ENCODE measurements at places on chromosomes 12 and 14.

DNA sequence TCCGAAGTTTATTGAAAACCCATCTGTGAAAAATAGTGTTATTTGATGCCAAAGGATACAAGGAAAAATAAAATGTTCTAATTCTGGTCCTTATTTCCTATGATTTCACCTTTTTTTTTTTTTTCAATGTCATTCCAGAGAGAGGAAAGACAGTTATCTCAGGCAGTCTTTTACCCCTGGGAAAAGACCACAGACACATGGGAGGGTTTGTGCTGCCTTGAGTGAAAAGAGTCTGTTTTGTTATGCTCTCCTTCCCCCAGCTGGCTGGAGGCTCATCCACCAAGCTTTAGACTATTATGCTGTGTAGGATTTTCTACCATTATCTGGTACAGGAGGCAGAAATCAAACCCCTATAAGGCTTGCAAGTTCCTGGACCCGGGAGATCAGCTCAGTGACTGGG, 151.8 kb downstream of the CRADD start:
- no peak for DNase-seq

GRCh38 chr14:73324533-73324932, 87.2 kb downstream of the PAPLN start:
- no peak for DNase-seq

DNA sequence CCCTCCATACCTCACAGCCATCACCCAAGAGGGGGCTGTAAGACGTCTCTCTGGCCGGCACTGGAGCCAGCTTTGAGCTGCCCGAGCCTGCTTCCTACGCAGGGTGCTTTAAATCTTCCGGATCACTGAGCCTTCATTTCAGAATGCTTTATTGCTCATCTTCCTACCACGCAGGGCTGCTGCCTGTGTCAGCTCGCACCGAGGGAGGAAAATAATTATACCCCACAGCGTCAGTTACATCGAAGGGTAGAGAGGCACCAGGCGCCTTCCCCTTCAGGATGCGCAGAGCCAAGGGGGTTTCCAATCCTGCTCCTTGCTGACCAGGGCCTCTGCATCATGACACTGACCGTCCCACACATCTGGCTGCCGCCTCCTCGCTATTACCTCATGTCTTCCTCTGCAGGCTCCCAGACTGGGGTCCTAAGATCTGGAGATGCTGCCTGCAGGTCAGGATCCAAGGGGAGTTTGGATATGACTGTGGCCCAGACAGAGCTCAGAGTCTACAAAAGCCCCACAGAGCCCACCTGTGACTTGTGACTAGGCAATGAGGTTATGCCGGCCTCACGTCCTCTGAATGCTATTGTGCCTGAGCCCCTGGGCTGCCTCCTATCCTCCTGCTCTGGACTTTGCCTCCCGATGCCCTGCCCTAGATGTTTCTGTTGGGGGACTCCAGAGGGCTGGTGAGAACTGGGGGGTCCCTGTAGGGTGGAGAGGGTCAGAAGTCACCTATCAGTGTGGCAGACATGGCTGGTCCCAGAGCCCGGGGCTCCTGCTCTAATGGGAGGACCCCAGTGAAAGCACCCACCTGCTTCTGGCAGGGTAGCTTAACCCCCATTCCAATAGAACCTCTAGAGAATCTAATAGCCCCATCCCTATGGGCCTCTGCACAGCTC, 220.3 kb upstream of the RTL1 start:
- DNase-seq, result no peak

DNA sequence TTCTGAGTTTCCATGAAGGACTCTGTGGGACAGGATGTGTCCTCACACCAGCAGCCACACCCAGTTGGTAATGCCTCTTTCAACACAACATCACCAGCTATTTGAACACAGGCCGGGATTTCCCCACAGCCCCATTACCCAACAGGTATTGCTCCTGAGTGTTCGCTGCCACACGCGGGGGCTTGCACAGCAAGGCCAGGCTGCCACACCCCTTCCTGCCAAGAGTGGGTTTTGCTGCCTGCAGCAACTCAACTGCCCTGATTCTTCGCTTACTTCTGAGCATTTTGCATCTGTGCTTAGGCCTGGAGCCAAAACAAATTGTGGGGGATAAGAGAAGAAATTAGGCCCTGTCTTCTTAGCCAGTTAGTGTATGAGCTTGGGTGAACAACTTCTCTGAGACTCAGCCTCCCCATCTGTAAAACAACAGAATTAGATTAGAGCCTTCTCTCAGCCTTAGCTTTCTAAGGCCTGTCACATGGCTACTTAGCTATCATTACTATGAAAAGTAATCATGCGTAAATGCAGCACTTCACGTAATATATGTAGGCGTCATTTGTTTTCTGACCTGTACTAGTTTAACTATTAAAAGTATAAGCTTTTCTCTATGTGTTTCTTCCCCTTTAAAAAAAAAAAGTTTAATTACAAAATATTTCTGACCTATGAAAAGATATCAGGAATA, 20.0 kb downstream of the CKAP4 start:
- DNase-seq, result no peak

- no peak for DNase-seq
These were observed 116.1 kb upstream of the FBXO33 start for GRCh38 chr14:39548358-39548757.

DNA sequence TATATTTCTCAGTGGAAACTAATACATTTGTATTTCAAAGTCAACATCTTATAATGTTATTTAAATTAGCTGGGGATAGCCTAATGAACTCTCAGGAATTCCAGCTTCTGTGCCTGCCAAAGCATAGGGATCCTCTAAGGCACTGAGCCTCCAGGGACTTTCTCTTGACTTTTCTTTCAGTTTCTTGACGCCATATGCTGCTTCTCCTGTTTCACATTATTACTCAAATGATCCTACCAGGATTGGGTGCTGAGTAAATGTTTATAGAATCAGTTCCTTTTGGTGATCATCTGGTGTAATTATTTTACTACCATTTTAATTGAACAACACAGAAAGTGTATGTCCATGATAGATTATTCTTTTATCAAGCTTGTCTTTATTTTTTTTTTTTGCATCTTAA, 7.9 kb downstream of the METTL25 start:
- DNase-seq, result no peak

Data from GM18507 (cell line).